ENCODE measurements at places on chromosomes 6 and 20. TPM values are rescaled to one million over a fixed set of nuclear protein-coding genes. Genes with fewer than 3 reads are reported as not detected.

SIRPG gene
- total RNA-seq = 3.4 TPM

TASP1 gene
- total RNA-seq = 54.2 TPM

CASP8AP2 gene
- 21.2 TPM for total RNA-seq

SLC22A2 gene
- 1.9 TPM for total RNA-seq

WFDC11 gene
- total RNA-seq = not detected

TPBG gene
- total RNA-seq = 5.8 TPM

HSPA12B gene
- 13.5 TPM for total RNA-seq

SLC22A1 gene
- 1.7 TPM for total RNA-seq

FOXP4 gene
- total RNA-seq = 0.72 TPM

CDH4 gene
- total RNA-seq = 0.48 TPM

CYP24A1 gene
- 1.2 TPM for total RNA-seq

ADGRF1 gene
- 4.6 TPM for total RNA-seq

DNA sequence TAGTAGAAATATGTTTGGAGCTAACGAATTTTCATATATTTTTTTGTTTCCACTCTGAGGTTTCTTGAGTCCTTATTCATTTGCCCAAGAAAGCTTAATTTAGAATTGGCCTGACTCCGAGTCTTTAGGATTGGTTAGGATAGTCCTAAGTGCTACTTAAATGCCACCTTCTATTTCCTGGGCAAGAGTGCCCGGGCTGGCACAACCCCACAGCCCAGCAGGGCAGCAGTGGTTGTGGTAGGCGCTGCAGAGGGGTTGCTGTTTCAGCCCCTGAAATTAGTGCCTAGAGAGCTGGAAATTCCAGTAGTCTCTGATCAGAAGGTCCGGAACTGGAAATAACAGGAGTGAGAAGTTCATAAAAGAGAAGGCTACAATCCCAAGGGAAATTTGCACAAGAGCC is 139.4 kb upstream of the TENT5A start:
- no peak for DNase-seq

DNA sequence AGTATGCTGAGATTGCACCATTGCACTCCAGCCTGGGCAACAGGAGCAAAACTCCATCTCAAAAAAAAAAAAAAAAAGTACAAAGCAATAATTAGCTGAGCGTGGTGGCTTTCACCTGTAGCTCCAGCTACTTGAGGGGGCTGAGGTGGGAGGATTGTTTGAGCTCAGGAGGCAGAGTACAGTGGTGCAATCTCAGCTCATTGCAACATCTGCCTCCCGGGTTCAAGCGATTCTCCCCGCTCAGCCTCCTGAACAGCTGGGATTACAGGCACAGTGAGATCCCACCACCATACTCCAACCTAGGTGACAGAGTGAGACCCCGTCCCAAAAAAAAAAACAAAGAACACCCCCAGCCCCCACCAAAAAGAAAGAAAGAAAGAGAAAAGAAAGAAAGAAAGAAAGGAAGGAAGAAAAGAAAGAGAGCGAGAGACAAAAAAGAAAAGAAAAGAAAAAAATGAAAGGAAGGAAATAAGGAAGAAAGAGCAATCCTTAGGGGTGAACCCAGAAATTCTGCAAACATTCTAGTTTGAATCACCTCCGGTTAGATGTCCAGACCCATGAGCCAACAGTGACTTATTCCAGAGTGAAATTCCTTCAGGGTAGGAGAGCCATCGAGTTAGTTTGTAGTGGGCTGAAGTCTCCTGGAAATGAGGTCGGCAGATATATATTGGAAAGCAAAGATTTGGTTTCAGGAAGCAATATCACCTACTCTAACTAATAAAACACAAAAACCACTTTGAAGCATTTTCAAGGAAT is 3.2 kb upstream of the RIPOR3 start:
- DNase-seq = no peak

DNA sequence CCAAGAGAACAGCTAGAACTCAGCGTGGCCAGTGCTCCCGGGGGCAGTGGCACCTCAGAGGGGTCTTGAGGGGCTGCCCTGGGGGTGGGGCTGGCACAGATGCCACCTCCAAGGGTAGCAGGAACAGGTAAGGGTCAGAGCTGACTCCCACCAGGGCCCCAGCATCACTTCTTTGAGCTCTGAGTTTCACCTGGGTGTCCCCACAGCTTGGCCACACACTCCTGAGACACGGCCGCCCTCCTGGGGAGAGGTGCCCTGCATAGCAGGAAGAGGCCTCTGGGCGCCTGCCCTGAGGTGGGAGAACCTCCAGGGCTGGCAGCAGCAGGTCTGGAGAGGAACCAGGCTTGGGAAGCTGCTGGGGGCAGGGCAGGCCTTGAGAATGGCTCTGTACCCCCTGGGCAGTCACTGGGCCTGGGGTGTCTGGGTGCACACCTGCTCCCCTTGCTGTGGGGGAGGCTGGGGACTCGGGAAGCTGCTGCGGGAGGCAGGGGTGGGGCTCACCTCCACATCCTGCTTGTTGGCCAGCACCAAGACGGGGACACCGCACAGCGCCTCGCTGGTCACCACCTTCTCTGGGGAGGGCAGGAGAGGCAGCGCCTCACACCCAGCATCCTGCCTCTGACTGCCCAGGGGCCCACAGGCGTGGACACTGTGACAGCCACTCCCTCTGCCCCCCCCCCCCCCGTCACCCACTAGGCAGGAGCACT is 5.0 kb downstream of the TNFRSF6B start:
- DNase-seq = no peak

DNA sequence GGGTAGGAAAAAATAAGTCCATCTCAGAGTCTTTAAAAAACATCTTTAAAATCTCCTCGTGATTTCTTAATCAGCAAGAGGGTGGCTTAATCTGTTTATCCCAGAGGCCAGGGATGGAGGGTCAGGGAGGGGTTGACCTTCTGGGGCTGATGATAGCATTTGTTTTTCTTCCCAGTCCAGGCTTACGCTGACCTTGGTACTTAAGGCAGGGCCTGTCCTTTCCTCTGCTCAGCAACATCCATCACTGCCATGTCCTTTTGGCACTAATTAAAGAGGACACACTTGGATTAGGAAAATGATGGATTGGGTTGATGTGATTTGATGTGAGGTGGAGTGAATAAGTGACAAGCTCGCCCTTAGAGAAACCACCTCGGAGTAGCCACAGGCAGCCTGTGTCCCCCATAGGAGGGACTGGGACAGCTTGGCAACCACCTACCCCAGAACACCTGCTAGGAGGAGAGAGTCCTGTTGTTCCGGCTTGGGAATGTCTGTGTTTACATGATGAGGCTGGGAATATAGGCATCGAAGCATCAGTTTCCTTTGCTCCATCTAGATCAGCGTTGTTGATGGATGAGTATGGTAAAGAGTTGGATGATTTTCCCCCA is 44.2 kb downstream of the PHACTR3 start:
- DNase-seq = no peak

GRCh38 chr20:56796345-56796744 is 167.2 kb downstream of the TFAP2C start:
- DNase-seq = no peak

DNA sequence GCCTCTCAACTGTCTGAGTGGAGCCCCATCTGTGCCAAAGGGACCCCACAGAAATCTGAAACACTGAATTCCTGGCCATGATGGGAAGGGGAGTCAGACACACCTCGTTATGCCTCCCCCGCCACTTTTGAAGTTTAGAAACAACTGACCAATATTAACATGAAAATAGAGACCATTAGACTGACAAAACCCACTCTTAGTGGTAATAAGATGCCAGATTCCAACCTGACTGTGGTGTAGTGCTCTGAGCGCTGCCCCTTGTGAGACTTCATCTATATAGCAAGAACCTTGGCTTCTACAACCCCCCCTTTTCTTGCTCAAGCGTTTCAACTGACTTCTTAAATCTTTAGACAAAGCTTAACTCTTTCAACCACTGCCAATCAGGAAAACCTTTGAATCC is 46.1 kb upstream of the UNC93A start:
- DNase-seq = no peak

- DNase-seq = no peak
Measured at GRCh38 chr6:19479551-19479950, 357.6 kb upstream of the ID4 start.

- DNase-seq = no peak
Measured at GRCh38 chr6:110329348-110329713, 28.8 kb downstream of the METTL24 start.

- no peak for DNase-seq
Measured at GRCh38 chr6:117711369-117711768, 36.1 kb downstream of the NUS1 start.

- no peak for DNase-seq
Measured at GRCh38 chr6:82035526-82035925, 212.0 kb downstream of the IBTK start.

GRCh38 chr20:39468703-39469102 is 506.6 kb downstream of the DHX35 start:
- no peak for DNase-seq

DNA sequence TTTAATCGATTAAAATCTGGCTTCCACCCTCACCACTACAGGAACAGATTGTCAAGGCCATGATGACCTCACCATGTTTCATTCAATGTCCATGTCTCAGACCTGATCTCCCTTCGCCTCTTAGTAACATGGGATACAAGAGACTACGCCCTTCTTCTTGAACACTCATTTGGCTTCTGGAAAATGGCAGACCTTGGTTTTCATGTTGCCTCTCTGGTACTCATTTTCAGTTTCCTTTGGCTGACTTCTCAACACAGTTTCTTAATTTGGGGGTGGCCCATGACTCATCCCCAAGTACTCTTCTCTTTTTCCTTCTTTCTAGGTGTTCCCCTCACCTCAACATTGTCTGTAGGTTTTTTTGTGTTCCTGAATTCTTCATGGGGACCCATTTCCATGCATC is 22.7 kb downstream of the TMX4 start:
- no peak for DNase-seq

DNA sequence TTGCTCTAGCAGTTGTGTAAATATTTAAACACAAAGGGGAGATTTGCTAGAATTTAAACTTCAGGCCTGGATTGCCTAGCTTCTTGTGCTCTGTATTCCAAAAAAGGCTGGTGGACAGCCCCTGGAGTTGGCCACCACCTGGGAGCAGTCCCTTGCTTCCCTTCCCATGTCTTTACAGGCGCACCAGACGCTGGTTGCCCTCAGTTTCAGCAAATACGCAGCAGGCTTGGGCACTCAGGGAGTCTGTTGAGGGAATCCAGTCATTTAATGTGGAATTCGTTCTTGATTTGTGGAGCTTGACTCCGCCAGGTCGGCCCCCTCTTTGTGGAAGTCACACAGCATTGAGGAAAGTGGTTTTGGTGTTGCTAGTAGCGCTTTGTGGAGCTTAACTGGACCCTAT is 156.8 kb downstream of the DTNBP1 start:
- DNase-seq = no peak

- no peak for DNase-seq
Measured at GRCh38 chr6:117498159-117498558, 15.7 kb downstream of the DCBLD1 start.

GRCh38 chr6:33826537-33826936 is 22.7 kb upstream of the MLN start:
- DNase-seq = no peak

DNA sequence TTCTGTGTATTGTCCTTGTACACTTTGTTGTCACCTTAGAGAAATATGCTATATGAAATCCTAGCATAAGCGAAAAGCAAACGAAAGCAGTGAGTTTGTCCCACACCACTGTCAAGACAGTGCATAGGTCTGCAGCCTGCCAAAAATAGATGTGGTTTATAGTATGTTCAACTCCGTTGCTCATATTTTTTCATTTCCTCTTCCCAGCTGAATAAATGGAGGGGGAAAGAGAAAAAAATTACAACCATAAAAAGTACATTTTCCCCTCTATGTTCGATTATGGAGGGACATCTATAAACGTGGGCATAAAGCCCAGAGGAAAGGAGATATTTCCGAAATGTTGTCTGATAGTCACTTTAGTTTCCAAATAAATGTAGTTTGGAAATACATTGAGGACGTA is 25.8 kb downstream of the PRL start:
- no peak for DNase-seq

DNA sequence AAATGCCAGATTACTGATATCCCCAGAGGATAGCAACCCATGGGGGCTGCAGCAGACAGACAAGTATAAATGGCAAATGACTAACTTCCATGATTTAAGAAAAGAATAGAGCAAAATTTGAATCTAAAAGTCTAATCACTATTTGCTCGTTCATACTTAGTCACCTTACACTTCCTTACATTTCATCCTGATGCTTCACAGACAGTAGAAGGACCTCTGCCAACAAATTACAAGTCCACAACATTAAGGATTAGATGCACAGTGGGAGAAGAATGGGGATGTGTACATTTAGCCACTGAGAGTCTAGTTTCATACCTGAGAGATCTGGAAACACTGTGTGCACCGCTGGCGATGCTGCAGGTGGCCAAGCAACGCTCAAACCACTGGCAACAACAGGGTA is 72.4 kb downstream of the FYN start:
- no peak for DNase-seq

DNA sequence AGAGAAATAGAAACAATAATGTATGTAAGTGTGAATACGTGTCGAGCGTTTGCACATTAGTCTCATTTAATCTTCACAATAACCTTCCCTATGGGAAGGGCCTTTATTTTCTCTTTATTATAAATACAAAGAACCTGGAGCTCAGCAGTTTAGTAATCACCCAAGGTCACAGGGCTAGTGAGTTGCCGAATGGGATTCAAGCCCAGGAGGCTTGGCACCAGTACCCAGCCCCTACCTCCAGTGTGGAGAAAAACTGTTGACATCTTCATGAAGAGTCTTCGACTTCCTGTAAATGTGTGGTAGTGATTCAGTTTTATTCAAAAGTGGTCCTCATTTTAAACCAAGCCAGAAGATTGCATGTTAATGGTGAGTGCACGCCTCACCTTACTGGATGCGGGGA is 162.8 kb downstream of the SCML4 start:
- DNase-seq = no peak

- no peak for DNase-seq
Measured at GRCh38 chr20:16197696-16198095, 375.6 kb downstream of the KIF16B start.

DNA sequence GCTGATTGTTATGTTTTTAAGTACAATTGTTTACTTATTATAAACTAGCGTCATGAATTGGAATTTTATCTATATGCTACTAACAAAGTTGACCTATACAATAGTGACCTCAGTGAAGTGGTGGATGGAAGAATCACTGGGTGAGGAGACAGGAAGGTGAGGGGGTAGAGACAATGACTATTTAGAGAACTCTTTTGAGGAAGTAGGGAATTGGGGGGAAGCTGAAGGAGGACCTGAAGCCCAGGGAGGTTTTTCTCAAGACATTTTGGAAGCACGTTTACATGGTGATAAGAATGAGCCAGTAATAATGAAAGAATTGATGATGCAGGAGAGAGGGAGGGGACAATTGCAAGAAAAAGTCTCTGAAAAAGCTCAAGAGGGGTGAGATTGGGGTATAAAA is 96.4 kb downstream of the RPS12 start:
- DNase-seq = no peak

GRCh38 chr20:38209736-38210405 is 44.8 kb upstream of the TGM2 start:
- no peak for DNase-seq

DNA sequence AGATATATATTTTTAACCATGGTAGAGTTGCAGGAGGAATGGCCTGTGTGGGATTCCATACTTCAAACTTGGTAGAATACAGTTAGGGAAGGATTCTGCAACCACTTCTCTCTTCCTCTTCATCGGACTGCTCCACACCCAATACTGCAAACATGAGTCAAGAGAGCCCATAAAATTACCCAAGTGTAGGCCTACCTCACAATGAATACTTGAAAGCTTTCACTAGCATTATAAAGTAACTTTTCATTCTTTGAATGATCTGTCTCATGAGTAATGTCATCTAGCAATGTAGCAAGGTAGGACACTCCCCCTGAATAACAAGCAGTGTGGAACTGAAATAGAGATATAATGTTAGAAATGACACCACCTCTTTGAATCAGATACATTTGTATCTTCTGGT is 79.4 kb downstream of the FOXC1 start:
- DNase-seq = no peak

- peak; percentile 75 for DNase-seq
Measured at GRCh38 chr6:79947191-79948186, at the start of gene ELOVL4. Gene ELOVL4, minus strand, starts transcription at chr6:79947553. Its CDS starts 274 bp downstream, at chr6:79947279.
